ENCODE measurements at places on chromosomes 5 and 9. TPM values are rescaled to one million over a fixed set of nuclear protein-coding genes. Genes with fewer than 3 reads are reported as not detected.

Gene HCN1
- not detected for total RNA-seq

Gene IGFBPL1
- 44.1 TPM for total RNA-seq

Gene DEPDC1B
- 33.9 TPM for total RNA-seq

Gene MARVELD2
- 0.28 TPM for total RNA-seq

Gene PITX1
- 38.5 TPM for total RNA-seq

Gene LCN2
- total RNA-seq = not detected

DNA sequence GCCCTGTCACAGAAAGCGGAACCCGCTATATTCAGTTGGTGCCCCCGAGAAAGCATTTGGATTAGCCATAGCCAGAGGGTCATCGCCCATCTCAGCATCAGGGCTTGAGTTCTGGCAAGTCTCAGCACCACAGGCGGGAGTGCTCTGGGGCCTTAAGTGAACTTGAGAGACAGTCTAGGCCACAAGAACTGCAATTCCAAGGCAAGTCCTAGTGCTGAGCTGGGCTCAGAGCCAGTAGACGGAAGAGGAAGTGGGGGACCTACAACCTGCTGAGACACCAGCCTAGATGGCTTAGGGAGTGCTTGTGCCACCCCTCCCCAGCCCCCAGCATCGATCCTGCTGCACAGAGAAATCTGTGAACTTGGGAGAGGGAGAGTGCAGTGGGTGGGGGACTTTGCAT lies 594.9 kb downstream of the CCDC171 start:
- no peaks in the 10 kb centered on the region for H3K27me3 ChIP-seq
- no peak overlapping the region for H3K4me3 ChIP-seq
- no peak overlapping the region for H3K27ac ChIP-seq
- H3K36me3 ChIP-seq = no peaks in the 10 kb centered on the region

DNA sequence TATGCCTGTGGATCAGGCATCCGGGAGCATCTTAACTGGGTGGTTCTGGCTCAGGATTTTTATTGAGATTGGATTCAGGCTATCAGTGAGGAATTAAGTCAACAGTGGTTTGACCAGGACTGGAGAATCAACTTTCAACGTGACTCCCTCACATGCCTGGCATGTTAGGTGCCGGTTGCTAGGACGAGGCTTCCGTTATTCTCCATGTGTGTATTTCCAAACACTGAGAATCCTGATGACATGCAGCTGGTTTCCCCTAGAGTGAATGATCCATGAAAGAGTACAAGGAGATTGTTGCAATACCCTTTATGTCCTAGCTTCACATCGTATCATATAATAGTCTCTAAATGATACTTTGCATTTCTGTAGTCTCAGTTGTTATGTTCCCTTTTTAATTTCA lies 529.2 kb downstream of the ANXA1 start:
- DNase-seq = no peak
- no peak overlapping the region for H3K27ac ChIP-seq
- no peaks in the 10 kb centered on the region for H3K27me3 ChIP-seq
- no peaks in the 10 kb centered on the region for H3K36me3 ChIP-seq
- H3K4me1 ChIP-seq = peaks cover 3% of the 10 kb centered on the region

- H3K36me3 ChIP-seq = no peaks in the 10 kb centered on the region
- no peaks in the 10 kb centered on the region for H3K27me3 ChIP-seq
- H3K4me1 ChIP-seq = no peaks in the 10 kb centered on the region
- H3K27ac ChIP-seq = no peak overlapping the region
These were observed 40.6 kb upstream of the CSNK1G3 start for GRCh38 chr5:123471385-123471784.

GRCh38 chr9:119195521-119195920 lies 173.7 kb downstream of the BRINP1 start:
- no peaks in the 10 kb centered on the region for H3K4me1 ChIP-seq
- DNase-seq = no peak
- H3K36me3 ChIP-seq = no peaks in the 10 kb centered on the region

- no peaks in the 10 kb centered on the region for H3K4me1 ChIP-seq
- DNase-seq = no peak
- H3K27ac ChIP-seq = no peak overlapping the region
- H3K36me3 ChIP-seq = no peaks in the 10 kb centered on the region
- 0 out of 2 replicates have a peak, but pooled peaks cover 2% of the 10 kb centered on the region for H3K27me3 ChIP-seq
- no peak overlapping the region for H3K4me3 ChIP-seq
These were observed 466.6 kb upstream of the DAB2 start for GRCh38 chr5:39891376-39891775.

DNA sequence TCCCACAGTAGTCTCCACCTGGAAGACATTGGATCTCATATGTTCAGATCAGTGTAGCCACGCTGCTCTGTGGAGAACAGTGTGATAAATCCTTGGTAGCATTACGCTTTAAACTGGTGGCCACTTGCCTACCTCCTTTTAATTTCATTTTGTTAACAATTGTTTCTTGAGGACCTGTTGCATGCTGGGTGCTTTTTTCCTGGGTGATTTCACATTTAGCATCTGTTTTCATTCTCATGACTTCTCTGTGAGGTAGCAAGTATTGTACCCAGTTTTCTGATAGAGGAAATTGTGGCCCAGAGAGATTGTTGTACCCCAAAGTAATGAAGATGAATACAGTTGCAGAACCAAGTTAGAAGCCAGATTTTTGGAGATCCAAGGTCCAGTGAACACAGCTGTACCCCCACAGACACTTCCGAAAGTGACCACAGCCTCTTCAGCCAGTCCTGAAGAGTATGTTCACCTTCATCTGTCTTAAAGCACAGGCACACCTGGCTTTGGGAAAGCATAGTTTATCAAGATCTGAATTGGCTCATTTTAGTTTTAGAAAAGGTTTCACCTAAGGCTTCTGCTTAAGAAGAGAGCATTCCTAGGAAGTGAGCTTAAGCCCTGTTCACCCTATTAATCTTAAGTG lies 75.2 kb downstream of the F2RL2 start:
- H3K4me1 ChIP-seq = no peaks in the 10 kb centered on the region
- H3K4me3 ChIP-seq = no peak overlapping the region
- no peak for DNase-seq
- no peaks in the 10 kb centered on the region for H3K27me3 ChIP-seq

GRCh38 chr5:138461343-138462125 lies 3.7 kb upstream of the EGR1 start:
- peaks cover 6% of the 10 kb centered on the region for H3K4me1 ChIP-seq
- no peak overlapping the region for H3K27ac ChIP-seq
- H3K36me3 ChIP-seq = no peaks in the 10 kb centered on the region
- DNase-seq = peak; percentile 26

GRCh38 chr9:86669422-86669821 lies 277.9 kb downstream of the GAS1 start:
- H3K27me3 ChIP-seq = no peaks in the 10 kb centered on the region
- no peak overlapping the region for H3K4me3 ChIP-seq
- no peak overlapping the region for H3K27ac ChIP-seq
- no peaks in the 10 kb centered on the region for H3K36me3 ChIP-seq
- peaks cover 18% of the 10 kb centered on the region for H3K4me1 ChIP-seq

- H3K4me3 ChIP-seq = no peak overlapping the region
- no peak overlapping the region for H3K27ac ChIP-seq
These were observed 408.4 kb downstream of the ZNF608 start for GRCh38 chr5:124337996-124338395.

DNA sequence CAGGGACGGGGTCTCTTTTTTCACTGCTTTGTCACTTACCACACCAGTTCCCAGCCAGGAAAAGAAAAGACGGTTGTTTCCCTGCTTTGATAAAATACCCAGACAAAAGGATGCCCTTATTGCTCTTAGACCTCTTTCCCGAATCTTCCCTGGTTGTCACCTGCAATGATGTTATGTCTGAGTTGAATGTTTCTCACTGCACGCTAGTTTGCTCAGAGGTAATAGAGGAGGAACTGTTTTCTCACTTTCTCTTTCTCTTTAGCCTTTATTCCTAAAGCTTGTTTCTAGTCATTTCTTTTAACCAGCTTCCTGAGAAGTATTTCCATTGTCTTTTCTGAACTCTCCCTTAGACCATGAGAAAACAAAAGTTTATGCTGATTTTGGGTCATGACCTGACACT lies 32.9 kb downstream of the ACER2 start:
- H3K4me3 ChIP-seq = no peak overlapping the region
- H3K27me3 ChIP-seq = no peaks in the 10 kb centered on the region
- no peak for DNase-seq

DNA sequence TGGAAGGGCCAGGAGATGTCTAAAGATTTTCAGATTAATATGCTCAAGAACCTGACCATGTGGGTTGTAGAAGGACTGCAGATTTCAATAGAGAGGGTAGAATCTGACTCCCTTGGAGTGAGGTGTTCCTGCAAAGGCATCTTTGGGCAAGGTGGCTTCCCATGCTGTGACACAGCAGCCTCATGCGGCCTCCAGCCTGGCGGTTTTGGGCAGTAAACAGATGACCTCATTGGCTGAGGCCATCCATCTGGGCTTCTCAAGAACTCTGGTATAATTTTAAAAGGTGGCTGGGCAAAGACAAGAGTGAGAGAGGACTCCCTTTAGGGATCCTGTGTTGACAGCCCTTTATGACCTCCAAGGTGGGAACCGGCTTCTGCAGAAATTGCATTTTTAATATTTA lies 90.3 kb upstream of the ERCC6L2 start:
- no peak overlapping the region for H3K27ac ChIP-seq
- no peaks in the 10 kb centered on the region for H3K36me3 ChIP-seq
- H3K4me1 ChIP-seq = peaks cover 3% of the 10 kb centered on the region
- DNase-seq = no peak

GRCh38 chr9:126988857-126989256 lies 74.3 kb downstream of the RALGPS1 start:
- peaks cover 26% of the 10 kb centered on the region for H3K4me1 ChIP-seq
- DNase-seq = no peak
- no peaks in the 10 kb centered on the region for H3K36me3 ChIP-seq
- H3K4me3 ChIP-seq = no peak overlapping the region
- H3K27me3 ChIP-seq = no peaks in the 10 kb centered on the region
- no peak overlapping the region for H3K27ac ChIP-seq

DNA sequence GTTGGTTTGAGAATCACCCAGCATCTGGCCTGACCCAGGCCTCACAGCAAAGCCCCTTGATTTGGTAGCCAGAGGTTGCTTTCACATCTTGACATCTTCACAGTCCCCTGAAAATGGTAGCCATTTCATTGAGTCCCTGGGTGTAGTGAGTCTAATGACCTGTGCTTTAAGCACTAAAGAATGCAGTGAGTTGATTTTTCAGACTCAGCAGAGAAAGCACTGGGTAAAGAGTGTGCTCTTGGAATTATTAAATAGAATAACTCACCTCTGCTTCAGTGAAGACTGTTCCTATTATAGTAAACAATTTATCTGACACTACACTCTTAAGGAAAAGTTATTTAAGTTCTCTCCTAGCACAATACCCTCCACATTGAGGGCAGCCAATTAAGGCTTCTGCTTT lies 56.2 kb downstream of the PTCD2 start:
- H3K27me3 ChIP-seq = no peaks in the 10 kb centered on the region
- peak overlapping the region; percentile 99 for H3K27ac ChIP-seq
- H3K36me3 ChIP-seq = no peaks in the 10 kb centered on the region
- peaks cover 56% of the 10 kb centered on the region for H3K4me1 ChIP-seq
- DNase-seq = peak; percentile 31

DNA sequence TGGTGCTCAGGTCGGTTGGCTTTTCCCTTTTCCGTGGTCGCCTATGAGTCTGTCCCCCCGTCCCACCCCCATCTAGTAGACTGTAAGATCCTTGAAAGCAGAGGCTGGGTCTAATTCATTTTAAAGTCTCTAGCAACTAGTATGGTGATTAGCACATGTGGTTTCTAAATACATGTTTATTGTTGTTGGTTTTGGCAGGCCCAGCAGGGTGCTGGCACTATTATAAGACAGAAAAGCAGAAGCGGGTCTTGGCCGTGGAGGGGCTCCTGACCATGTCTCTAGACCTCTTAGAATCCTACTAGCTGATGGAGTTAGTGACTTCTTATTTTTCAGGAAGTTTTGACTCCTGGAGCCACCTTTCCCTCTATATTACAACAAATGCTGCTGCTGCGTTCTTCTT lies 61.5 kb upstream of the TNFSF8 start:
- H3K27me3 ChIP-seq = no peaks in the 10 kb centered on the region
- no peak for DNase-seq
- H3K36me3 ChIP-seq = no peaks in the 10 kb centered on the region
- H3K27ac ChIP-seq = no peak overlapping the region
- 0 out of 2 replicates have a peak, but pooled peaks cover 2% of the 10 kb centered on the region for H3K4me1 ChIP-seq

DNA sequence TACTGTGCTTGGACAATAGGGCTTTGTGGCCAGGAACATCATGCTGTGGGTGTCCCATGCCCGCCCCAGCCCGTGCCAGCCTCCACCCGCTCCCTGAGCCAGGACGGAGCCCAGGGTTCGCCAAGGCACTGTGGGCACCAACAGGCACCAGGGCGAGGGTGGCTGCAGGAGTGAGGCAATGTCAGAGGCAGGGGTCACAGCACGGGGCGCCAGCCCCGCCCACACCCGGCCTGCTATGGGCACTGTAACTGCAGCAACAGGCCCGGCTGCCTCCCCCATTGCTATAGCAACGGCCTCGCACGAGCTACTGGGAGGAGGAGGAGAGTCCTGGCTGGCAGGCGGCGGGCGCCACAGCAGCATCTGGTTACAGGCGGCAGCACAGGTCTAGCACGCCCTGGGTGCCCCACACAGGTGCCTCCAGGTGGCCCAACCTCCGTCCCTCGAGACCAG lies 2.5 kb downstream of the ABCA2 start:
- H3K27ac ChIP-seq = no peak overlapping the region
- no peak overlapping the region for H3K4me3 ChIP-seq
- H3K27me3 ChIP-seq = peaks cover 14% of the 10 kb centered on the region
- peaks cover 33% of the 10 kb centered on the region for H3K4me1 ChIP-seq
- H3K36me3 ChIP-seq = no peaks in the 10 kb centered on the region

DNA sequence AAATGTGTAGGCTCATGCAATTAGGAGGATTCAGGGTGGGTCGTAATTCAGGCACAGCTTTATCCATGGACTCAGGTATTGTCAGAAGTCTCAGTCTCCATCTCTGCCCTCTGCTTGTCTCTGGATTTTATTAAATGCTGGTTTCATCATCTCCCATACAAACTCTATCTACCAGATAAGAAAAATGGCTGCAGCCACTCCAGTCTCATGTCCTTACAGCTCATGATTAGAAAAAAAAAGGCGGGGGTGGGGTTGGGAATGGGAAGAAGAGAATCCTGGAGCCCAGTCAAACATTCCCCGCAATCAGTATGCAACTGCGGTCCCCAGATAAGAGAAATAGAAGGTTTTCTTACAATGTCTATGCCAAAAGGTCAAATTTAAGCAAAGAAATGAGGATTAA lies 7.6 kb upstream of the FBXO38 start:
- no peak overlapping the region for H3K4me3 ChIP-seq
- H3K4me1 ChIP-seq = no peaks in the 10 kb centered on the region
- no peak overlapping the region for H3K27ac ChIP-seq
- DNase-seq = no peak

GRCh38 chr5:168875832-168876231 lies 296.7 kb upstream of the PANK3 start:
- H3K27ac ChIP-seq = no peak overlapping the region
- H3K4me1 ChIP-seq = peaks cover 10% of the 10 kb centered on the region
- H3K36me3 ChIP-seq = no peaks in the 10 kb centered on the region
- no peak overlapping the region for H3K4me3 ChIP-seq
- no peak for DNase-seq
- H3K27me3 ChIP-seq = no peaks in the 10 kb centered on the region

- peaks cover 7% of the 10 kb centered on the region for H3K4me1 ChIP-seq
- no peak for DNase-seq
These were observed 23.9 kb downstream of the B4GALT1 start for GRCh38 chr9:33143241-33143661.

- H3K27ac ChIP-seq = no peak overlapping the region
- H3K4me3 ChIP-seq = no peak overlapping the region
- no peaks in the 10 kb centered on the region for H3K4me1 ChIP-seq
- no peaks in the 10 kb centered on the region for H3K36me3 ChIP-seq
These were observed 300.5 kb downstream of the IRX1 start for GRCh38 chr5:3896098-3896497.

Data from SJCRH30 (cell line).